ENCODE measurements at places on chromosomes 11 and 22.

DNA sequence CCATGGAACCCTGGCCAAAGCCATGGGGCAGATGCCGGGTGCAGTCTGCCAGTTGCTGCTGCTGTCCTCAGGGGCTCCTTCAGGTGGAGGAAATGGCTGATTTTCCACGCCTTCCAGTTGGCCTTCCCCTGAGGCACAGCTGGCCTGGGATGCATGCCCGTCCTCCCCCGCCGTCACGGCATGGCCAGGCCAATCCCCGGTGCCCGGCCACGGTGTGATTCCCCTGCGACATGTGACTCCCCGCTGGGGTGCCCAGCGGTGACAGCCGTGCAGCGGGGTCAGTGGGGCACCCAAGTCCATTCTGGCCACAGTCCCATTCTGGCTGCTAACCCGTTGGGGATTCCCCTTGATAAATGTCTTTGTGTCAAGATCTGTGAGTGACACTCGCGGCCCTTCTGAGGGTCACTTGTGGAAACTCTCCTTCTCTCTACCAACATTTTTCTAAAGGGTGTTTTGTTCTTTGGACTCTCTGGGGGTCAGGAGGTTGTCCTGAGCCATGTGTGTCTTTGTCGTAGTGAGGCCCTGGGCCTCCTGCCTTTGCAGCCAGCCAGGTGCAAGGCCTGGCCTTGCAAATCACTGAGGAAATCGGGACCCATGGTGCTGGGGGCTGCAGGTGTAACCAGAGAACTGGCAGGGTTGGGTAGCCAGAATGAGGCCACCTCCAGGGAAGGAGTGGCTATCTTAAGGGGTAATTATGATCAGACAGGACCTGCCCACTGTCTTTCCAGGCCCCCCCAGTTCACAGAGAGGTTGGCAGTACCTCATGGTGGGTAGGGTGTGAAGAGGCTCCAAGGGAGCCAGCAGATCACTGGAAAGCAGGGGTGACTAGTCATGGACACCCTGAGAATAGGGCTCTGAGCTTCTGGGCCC is 37.1 kb downstream of the KCNQ1OT1 start:
- no peak for DNase-seq

GRCh38 chr11:69105461-69106030 is 50.2 kb upstream of the SMIM38 start:
- DNase-seq, result no peak

- no peak for DNase-seq
Measured at GRCh38 chr11:13214276-13214675, 63.3 kb upstream of the BMAL1 start.

GRCh38 chr11:119188067-119188466 is 2.8 kb downstream of the NHERF4 start:
- no peak for DNase-seq

- DNase-seq, result no peak
Measured at GRCh38 chr11:62832336-62833234, at the start of gene TEX54. Gene TEX54, minus strand, starts transcription at chr11:62832841.
